ENCODE measurements at places on chromosomes 7 and 10. TPM values are rescaled to one million over a fixed set of nuclear protein-coding genes. Genes with fewer than 3 reads are reported as not detected.
A peak's percentile ranks its signal among the peaks of the same experiment; 100 is the strongest.

GRCh38 chr10:99329554-99330346 is 594 bp downstream of the CNNM1 start:
- DNase-seq = peak; percentile 16

- DNase-seq = no peak
These were observed 59.0 kb downstream of the SYPL1 start for GRCh38 chr7:106053109-106053508.

DNA sequence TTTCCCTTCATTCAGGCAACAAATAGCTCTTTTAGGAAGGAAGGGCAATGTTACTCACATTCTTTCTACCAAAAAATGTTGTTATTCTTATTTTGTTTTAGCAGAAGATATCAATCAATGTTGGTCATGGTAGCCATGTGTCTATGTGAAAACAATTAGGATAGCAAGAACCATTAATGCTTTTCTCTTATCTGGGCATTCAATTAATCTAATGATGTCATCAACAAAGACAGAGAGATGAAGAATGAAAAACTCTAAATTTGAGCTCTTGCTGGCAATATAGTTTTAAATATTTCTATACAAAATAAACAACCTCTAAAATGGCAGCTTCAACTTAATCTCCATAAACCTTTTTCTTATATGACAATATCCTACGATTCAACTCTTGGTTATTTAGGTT is 353.7 kb upstream of the ANKRD30A start:
- no peak for DNase-seq

DNA sequence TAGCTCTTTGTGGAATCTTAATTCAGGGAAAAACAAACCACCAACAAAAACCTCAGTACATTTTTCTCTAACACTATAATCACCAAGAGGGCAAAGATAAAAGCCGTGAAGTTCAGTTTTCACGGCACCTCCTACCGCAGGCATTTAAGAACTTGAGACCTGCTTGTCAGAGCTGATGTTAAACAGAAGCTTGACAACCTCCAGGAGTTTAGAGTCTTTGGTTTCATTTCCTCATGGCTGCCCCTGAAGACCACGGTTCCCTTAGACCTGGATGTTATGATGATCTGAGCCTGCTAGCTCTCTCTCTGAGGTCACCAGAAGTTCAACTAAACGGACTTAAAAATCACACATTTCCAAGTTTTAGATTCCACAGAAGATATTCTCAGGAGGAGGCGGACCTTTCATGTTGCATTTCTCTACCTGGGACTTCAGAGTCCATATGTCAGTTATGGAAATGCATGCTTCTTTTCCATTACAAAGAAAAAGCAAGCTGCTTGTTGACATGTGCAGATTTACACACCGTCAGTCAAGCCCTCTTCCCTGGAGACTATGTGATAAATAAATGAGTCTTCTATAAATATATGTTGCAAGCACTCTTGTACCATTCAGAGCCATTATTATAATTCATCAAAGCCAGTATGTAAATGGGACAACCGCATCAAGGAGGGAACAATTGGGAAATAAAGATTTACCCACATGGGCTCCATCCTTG is 258.0 kb downstream of the GFRA1 start:
- DNase-seq = no peak

DNA sequence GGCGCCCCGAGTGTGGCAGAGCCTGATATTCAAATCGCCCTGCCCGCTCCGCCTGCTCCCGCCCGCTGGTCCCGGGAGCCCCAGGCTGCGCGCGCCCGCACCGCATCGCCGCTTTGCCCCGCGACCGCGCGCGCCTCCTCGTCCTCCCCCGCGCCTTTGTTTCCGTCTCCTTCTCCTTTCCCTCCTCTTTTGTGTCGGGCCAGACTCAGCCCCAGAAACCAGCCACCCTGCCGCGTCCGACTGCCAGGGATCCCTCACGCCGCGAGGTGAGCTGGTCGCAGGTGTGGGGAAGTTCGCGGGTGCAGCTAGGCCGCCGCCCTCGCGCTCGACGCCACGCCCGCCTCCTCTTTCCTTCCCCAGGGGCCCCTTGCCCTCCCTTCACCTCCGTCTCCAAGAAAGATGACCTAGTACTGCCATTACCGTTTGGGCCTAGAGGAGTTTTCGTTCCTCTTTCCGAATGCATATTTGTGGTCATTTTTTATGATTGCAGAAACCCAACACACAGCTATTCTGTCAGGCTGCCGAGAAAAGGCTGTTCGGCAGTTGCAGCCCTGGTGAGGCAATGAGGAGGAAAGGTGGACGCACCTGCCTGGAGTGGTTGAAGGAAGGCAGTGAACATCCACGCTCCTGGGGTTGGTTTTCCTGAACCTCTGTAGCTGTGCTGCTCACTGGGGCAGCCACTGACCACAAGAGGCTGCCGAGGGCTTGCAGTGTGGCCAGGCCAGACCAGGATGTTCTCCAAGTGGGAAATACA is 107.3 kb downstream of the SNX10 start:
- DNase-seq = peak; percentile 25

DNA sequence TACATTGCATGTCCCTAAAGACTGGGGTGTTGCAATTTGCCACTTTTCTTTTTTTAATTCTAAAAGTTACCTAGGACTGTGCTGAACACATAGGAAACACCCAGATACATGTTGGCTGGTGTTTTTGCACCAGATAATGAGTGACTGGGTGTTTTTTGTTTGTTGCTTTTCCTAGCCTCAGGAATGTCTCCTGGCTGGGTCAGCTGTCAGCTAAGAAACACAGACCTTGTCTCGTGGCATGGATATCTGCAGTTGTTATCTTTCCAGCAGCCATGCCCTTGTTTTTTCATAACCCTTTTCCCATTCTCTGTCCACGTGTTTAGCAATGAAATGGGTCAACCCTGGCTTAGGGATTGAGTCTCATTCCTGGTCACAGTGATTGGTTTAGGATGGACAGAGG is 433.9 kb upstream of the ZMIZ1 start:
- no peak for DNase-seq

Gene FKBP9
- 1.2 TPM for total RNA-seq

Data from activated CD4-positive, alpha-beta memory T cell treated with anti-CD3 and anti-CD28 coated beads, Interleukin-2, amount 10 ng/mL, durations not matched to agents 7 days and 5 days (primary cell).